Panc1 (cell line): ENCODE measurements at places on chromosomes 11 and 22. TPM values are rescaled to one million over a fixed set of nuclear protein-coding genes. Genes with fewer than 3 reads are reported as not detected.

OR56A4 gene
- not detected for total RNA-seq

GRCh38 chr22:41907436-41908401 lies 7.2 kb downstream of the SHISA8 start:
- no peak overlapping the region for H3K27ac ChIP-seq
- H3K27me3 ChIP-seq, result no peaks in the 10 kb centered on the region
- DNase-seq, result no peak
- H3K4me3 ChIP-seq, result no peak overlapping the region
- H3K4me1 ChIP-seq, result no peaks in the 10 kb centered on the region; the same call in 1 of the 2 replicates

- no peak overlapping the region for H3K4me3 ChIP-seq
- H3K36me3 ChIP-seq, result no peaks in the 10 kb centered on the region
- H3K27me3 ChIP-seq, result 0 out of 2 replicates have a peak, but pooled peaks cover 4% of the 10 kb centered on the region
- no peak overlapping the region for H3K27ac ChIP-seq
- no peak for DNase-seq
Observed at GRCh38 chr11:61019037-61019831, 47.8 kb downstream of the CD6 start.

GRCh38 chr11:38788561-38788960 lies 2190.5 kb upstream of the RAG2 start:
- H3K4me1 ChIP-seq, result no peaks in the 10 kb centered on the region
- no peaks in the 10 kb centered on the region for H3K27me3 ChIP-seq
- H3K4me3 ChIP-seq, result no peak overlapping the region
- DNase-seq, result no peak

IFITM1 gene
- 66.3 TPM for total RNA-seq

DNA sequence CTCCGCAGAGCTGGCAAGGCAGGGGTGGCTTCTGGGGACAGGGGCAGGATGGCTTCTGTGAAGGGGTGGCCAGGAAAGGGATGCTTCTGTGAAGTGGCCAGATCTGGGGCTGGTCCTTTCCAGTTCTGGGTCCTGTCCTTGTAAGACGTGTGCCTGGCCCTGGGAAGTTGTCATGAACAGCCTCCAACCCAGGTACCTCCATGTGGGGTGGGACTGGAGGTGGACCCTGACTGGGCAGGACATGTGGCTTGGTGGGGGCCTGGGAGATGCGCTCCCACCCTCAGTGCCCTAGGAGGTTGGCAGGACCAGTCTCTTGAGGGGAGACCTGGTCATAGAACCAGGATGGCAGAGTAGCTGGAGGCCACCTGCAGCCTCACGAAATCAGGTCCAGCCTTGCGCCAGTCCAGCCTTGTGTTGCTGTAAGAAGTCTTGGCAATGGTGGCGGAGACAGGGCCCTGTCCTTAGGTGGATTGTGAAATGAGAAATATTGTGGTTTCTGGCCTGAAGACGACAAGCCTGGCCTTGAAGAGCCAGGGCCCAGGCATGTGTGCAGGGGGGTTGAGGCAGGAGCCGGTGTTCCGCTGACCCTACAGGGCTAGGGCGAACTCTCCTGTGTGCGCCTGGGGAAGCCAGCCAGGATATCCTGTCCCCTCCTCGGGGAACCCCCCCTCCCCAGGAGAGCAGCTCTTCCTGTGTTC lies 2.6 kb downstream of the KCNQ1 start:
- H3K27me3 ChIP-seq, result peaks cover 11% of the 10 kb centered on the region; the same call in 1 of the 2 replicates
- no peaks in the 10 kb centered on the region for H3K36me3 ChIP-seq
- no peak overlapping the region for H3K4me3 ChIP-seq
- H3K27ac ChIP-seq, result no peak overlapping the region
